ENCODE measurements at places on chromosomes 2 and 18. TPM values are rescaled to one million over a fixed set of nuclear protein-coding genes. Genes with fewer than 3 reads are reported as not detected.

DNA sequence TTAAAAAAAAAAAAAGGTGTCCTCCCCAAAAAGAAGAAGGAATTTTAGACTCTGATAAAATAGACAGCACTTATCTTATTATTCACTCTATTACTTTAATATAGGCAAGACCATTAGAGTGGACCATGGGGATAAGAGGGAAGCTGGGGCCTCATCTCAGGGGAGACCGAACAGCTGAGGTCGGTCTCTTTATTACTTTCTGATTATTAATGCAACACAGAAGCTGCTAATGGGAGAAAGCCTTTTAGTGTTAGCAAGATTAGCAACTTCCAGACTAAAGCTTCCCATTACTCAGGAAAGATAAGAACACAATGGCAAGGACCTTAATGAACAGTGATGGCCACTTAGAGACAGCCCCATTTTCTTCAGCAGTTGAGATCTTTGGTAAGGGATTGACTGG is 135.5 kb downstream of the TMEFF2 start:
- DNase-seq: no peak

GRCh38 chr2:67871686-67872412 is 191.0 kb downstream of the C1D start:
- DNase-seq: no peak

DNA sequence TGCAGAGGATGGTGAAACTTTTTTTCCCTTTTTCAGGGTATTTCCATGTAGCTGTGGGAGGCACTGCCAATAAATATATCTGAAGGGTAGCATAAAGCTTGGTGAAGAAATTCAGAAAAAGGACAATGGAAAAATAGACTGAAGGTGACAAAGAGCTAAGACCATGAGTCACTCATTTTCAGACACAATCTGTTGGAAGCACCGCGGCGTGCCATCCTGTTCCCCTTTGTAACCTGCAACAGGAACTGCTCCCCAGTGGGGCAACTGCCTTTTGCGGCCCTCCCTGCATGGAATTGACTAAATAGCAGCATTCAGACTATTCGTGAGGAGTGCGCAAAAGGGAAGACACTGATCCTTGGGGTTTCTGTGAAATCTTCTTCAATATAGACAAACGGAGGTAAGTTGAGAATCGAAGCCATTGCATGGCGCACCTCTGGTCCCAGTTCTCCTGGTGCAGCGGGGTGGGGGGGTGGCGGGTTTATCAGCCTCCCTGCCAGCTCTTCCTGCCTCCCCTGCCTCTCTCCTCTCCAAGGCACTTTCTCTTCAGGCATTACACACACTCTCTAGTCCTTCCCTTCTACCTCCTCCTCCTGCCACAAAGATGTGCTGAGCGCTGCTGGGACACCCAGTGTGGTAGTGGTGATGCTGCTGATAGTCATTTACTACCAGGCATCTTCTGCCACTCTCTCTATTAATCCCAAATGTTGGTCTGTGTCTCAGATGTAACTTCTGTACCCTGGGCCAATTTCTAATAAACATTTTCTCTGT is 126.2 kb upstream of the TMEM200C start:
- DNase-seq: no peak

Gene CYP27C1
- 5.8 TPM for polyA plus RNA-seq

Gene RPRM
- 2.7 TPM for polyA plus RNA-seq

Gene SH3YL1
- polyA plus RNA-seq: 89.9 TPM

Gene CD28
- polyA plus RNA-seq: 1.9 TPM

Data from right renal cortex interstitium (tissue), 3 donors.